ENCODE measurements at places on chromosomes 1 and 21. TPM values are rescaled to one million over a fixed set of nuclear protein-coding genes. Genes with fewer than 3 reads are reported as not detected.

The CHIT1 gene
- total RNA-seq: 0.52 TPM

GRCh38 chr1:156668801-156669637, 8.2 kb downstream of the NES start:
- H3K36me3 ChIP-seq: no peaks in the 10 kb centered on the region
- peaks cover 30% of the 10 kb centered on the region for H3K27me3 ChIP-seq

DNA sequence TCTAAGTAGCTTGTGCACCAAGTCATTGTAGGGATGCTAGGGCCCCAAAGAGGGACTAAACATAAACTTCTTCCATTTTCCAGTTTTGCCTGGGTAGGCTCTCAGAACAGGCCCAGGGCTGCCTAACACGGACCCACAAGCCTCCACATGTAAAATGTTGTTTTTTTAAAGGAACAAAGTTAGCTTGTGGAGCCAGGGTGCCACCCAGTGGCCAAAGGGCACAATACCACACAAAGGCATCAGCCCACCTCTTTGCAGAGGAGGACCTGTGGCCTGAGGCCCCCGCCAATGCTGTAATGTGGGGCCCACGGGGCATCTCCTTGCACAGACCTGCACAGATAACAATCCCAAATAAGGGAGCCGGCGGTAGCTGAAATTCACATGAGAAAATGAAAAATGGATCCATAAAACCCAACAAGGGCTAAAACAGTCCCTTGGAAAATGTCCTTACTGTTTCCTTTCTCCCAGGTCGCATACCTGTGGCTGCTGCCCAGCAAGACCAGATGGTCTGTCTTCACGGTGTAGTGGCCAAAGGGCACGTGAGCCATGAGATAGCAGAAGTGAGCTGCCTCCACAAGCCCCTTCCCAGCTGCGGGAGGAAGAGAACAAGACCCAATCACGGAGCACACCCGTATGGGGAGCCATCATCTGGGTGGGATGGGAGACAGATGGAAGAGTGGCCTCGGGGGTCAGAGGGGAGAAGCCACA, 23.8 kb downstream of the SEC16B start:
- no peaks in the 10 kb centered on the region for H3K27me3 ChIP-seq
- no peaks in the 10 kb centered on the region for H3K36me3 ChIP-seq
- DNase-seq: no peak
- no peak overlapping the region for H3K27ac ChIP-seq
- no peaks in the 10 kb centered on the region for H3K4me1 ChIP-seq

DNA sequence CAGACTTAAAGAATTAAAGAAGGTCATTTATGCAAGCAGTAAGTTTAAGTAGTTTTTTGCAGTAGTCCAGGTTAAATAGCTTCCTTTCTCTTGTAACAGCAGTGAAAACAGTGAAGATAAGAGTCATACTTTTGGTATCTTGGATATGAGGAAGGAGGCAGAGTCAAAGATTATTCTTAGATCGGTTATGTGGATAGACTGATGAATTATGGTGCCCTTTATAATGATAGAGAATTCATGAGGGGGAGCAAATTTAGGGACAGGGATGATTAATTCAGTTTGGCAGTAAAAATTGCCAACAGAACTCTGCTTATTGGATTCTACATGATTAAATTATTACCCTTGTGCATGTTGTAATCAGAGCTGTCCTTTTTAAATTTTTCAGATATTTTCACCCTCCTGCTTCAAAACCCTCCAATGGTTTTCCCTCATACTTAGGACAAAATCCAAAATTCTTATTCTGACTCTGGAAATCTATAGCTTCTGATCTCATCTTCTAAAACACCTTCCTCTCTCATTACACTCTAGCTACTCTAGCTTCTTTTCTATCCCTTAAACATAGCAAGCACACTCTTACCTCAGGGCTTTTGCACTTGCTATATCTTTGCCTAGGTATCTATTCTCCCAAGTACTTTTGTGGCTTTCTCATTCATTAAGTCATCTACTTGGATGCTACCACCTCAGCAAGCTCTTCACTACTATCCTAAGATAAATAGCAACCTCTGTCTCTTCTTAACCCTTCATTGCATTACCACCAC, 79.8 kb downstream of the PKN2 start:
- H3K27me3 ChIP-seq: no peaks in the 10 kb centered on the region
- DNase-seq: no peak
- no peak overlapping the region for H3K4me3 ChIP-seq
- peaks cover 15% of the 10 kb centered on the region for H3K36me3 ChIP-seq
- no peak overlapping the region for H3K27ac ChIP-seq

DNA sequence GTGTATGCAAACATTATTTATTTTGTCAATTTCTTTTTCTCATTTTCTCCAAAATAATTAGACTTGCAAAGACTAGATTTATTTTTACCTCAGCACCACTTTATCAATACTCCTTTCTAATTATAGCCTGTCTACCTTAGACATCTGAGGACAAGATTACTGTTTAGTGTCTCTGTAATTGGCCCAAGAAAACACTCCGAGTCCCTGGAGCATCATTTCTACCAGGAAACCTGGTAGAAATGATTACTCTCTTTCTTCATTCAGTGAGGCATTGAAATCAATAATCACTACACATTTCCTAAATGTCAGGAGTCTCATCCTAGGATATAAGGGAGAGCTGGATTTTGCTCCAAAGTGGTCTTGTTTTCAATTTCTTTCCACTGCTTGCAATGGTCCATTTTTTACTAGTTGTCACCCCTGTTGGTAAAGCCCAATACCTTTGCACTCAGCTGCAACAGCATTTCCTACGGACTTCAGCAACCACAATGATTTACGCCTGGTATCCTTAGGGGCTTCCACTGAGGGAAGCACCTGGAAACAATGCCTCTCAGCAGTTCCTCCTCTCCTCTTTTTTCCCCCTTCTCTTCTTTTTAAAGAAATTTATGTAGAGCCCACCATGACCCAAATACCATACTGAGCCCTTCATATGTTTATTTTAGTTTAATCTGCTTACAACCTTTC, 64.6 kb downstream of the GRIK1 start:
- no peaks in the 10 kb centered on the region for H3K36me3 ChIP-seq
- H3K4me1 ChIP-seq: no peaks in the 10 kb centered on the region
- H3K4me3 ChIP-seq: no peak overlapping the region
- DNase-seq: no peak

- DNase-seq: no peak
- peaks cover 5% of the 10 kb centered on the region for H3K36me3 ChIP-seq
Observed at GRCh38 chr1:172325531-172325930, 95.0 kb upstream of the C1orf105 start.

The HSPA13 gene
- 50.4 TPM for total RNA-seq

- no peak overlapping the region for H3K4me3 ChIP-seq
- H3K27me3 ChIP-seq: peaks cover 4% of the 10 kb centered on the region
- H3K36me3 ChIP-seq: no peaks in the 10 kb centered on the region
- no peak overlapping the region for H3K27ac ChIP-seq
- H3K4me1 ChIP-seq: no peaks in the 10 kb centered on the region
- DNase-seq: no peak
Observed at GRCh38 chr1:5623399-5623798, 368.8 kb downstream of the NPHP4 start.

The SELENBP1 gene
- not detected for total RNA-seq

GRCh38 chr1:10710489-10710888, 86.0 kb downstream of the CASZ1 start:
- H3K4me1 ChIP-seq: no peaks in the 10 kb centered on the region
- no peaks in the 10 kb centered on the region for H3K36me3 ChIP-seq
- H3K27me3 ChIP-seq: peaks cover 5% of the 10 kb centered on the region
- H3K27ac ChIP-seq: no peak overlapping the region
- H3K4me3 ChIP-seq: no peak overlapping the region

DNA sequence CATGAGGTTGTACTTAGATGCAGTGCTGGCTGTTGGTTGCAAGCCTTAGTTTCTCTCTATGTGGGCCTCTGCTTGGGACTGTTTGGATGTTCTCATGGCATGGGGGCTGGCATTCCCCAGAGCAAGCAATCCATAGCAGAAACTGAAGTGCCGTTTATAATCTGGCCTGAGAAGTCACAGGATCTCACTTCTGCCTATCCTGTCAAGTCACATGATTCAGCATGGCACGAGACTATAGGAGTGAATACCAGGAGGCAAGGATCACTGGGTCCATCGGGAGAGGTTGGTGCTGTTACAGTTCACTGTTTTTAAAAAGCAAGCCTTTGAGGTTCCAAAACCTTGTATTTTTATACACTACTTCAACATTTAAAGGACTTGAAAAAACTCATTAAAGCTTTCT, 16.7 kb downstream of the COLGALT2 start:
- no peaks in the 10 kb centered on the region for H3K4me1 ChIP-seq
- no peak for DNase-seq
- H3K27ac ChIP-seq: no peak overlapping the region
- H3K27me3 ChIP-seq: peaks cover 15% of the 10 kb centered on the region
- no peaks in the 10 kb centered on the region for H3K36me3 ChIP-seq
